ENCODE measurements at places on chromosomes 7 and 10.

DNA sequence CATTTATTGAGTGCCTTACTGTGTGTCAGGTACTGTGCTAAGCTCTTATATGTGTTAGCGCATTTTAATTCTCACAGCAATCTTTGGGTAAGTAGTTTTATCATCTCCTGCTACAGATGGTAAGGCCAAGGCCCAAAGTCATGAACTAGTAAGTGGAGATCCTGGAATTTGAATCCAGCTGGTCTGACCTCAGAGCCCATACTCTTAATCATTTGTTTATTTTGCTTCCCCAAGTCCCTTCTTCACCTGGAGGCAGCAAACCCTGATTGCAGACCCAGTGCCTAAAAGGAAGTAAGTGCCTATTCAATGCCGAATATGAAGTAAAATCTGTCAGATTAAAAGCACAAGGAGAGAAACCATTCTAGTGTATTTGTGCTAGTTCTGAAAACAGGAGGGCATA, 182.9 kb upstream of the TCF7L2 start:
- no peak for DNase-seq

DNA sequence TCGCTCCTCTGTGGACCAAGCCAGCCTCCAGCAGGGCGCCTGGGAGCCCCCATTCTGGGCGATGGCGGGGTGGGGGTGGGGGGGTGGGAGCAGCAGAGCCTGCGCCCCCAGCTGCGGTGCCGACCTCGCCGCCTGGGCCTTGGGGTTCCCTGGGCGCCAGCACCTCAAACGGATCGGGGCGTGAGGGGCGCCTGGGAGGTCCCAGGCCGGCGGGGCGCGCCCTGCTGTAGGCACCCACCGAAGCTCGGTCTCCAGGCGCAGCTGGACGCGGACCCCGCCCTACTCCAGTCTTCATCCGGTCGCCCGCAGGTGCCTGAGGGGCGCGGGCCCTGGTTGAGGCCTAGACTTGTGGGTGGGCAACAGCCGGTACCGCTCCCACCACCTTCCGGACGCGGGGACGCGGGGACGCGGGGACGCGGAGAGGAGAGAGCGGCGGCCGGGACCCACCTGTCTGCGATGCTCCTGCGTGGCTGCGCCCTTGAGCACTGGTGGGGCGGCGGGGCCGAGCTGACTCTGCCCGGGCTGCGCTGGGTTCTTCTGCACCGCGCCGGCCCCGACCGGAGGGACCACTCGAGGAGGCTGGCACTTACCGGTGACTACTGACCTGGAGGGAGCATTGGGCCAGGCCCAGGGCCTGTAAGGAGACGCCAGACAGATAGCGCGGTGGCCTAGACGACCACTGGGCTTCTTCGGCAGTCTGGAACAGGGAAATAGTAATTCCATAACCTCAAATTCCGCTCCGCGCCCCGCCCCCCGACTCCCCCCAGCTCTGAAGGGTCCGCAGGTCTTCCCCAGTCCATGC, 5.5 kb upstream of the KCP start:
- no peak for DNase-seq

DNA sequence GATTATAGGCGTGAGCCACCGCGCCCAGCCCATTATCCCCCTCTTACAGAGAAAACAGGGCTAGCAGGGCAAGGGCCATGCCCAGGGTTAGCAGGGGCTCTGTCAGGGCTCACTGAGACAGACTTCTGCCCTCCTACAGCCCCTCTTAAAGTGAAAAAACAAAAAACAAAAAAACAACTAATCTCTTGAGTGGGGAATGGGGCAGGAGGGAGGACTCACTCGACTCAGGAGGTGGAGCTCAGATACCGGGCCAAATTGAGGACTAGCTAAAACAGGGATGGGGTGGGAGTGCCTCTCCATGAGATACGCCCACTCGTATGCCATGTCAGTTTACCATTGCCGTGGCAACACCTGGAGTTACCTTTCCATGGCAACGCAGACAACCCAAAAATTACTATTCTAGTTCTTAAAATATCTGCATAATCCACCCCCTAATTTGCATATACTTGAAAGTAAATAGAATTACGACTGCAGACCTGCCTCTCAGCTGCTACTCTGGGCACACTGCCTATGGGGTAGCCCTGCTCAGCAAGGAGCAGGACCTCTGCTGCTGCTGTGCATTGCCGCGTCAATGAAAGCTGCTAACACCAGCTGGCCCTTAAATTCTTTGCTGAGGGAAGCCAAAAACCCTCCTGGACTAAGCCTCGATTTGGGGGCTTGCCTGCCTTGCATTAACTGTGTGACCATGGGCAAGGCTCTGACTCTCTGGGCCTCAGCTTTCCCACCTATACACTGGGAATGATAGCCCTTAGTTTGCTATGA, 13.4 kb downstream of the SSC4D start:
- DNase-seq: no peak

- DNase-seq: no peak
These were observed 103.3 kb upstream of the GATA3 start for GRCh38 chr10:7950981-7951847.

GRCh38 chr7:96700516-96700915, 9.1 kb downstream of the SEM1 start:
- DNase-seq: no peak

DNA sequence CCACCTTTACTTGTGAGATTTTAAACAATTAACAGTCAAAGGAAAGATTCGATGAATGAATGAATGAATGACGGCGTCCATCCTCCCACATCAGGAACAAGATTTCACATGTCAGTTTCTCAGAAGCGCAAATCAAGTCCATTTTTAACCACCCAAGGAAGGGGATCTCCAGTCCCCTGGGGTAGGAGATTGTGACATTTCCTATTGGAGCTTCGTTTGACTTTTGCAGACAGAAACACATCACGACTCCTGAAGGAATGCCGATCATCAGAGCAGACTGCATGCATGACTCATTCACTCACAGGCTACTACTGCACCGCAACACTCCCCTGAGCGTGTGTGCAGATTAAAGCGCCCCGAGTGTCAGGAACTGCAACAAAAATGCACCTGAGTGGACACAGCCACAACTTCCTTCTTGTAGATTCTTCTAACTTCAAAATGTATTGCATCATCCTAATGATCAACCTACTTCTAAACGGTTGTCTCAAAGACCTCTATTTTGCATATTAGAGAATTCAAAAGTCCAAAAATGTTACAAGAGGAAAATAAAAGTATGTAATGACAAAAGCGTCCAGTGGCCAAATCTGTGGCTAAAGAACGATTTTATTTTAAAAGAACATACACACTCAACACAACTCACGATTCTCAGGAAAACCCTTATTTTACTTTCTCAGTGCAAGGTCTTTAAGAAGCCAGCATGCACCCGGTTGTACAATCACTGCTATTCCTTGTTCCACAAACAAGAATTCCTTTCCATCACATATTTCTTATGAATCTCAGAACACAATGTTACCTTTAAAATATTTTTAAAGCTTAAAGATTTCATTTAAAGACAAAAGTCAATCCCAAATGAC, 172.6 kb downstream of the FAM107B start:
- DNase-seq: peak; percentile 81

DNA sequence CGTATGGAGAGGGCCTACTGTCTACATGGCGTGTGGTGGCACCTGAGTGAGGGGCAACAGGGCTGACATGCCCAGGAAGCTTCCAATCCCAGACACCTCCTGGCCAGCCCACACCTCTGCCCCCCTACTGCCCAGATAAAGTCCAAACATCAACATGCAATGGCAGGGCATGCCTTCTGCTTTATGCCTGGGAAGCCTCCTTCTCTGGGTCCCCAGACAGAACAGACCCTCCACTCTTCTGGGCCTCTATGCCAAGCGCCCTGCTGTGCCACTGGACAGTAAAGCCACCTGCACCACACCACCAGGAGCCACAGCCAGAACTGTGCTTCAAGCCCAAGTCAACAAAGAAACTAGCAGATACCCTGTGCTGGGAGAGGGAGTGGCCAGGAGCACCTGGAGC, 12.5 kb downstream of the TMEM72 start:
- no peak for DNase-seq

DNA sequence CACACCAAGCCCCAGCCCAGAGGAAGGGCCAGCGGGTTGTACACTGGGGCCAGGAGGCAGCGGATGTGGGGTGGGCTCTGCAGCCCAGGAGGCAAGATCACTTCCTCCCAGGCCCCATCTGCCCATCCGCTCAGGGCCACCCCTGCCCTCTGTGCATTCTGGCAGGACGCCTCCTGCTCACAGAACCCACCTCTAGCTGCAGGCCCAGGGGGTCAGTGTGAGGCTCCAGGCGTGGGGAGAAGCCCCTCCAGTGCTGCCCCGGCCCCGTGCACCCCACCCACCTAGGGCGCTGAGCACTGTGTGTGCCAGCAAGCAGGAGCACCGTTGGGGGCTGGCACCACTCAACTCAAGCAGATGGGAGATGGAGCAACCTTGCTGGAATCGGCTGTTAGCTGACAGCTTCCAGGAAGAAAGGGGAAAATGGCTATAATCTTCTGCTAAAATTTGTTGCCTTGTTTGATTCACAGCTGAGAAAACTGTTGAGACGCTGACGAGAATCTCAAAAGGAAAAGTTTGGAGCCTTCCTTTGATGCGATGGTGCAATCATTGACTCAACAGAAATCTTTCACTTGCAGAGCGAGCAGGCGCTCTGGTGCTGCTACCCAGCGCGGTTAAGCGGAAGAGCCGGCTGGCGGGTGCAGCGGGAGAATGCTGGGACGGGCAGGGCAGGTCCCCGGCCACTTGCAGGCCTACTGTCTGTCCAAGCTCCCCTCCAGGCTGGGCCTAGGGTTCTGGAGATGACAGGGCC, 276.1 kb downstream of the ELFN1 start:
- no peak for DNase-seq

- no peak for DNase-seq
These were observed 7.2 kb downstream of the INSYN2A start for GRCh38 chr10:127189226-127189625.

GRCh38 chr10:114686013-114686412, 27.9 kb upstream of the ABLIM1 start:
- no peak for DNase-seq

DNA sequence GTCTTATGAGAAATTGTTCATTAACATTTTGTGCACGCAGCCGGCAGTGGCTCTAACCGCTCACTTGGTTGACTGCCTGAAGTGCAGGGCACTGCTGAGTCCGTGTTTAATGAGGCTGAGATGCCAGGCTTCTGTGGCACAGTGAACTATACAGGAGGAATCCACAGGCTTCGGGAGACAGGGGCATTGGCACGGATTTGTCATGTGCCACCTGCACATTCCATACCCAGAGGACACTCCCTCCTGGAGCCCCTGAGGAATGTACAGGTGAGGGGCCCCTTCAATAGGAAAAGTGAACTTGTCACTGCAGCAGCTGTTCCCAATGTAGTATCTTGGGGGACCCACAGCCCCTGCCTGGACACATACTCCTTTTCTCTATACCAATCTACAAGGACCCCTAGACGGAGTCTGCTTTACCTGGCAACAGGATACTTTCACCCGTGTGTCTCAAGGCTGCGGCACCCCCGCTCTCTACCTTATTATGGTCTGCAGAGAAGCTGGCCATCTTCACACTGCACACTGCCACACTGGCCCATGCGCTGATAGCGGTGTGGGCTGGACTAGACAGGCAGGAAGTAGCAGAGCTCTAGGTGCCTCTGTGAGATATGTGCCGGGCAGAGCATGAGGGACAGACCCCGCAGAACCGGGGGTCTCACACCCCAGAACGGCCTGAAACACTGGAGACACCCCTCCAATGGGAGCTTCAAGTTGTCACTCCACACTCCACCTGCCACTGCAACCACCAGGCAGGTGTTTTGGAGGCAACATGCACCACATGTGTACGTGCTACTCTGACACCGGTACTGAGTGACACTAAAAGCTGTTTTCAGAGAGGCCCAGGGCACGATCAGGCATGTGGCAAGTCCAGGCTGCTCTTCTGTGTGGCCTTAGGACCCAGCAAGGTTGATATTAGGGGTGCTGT, 71.4 kb upstream of the RHEB start:
- DNase-seq: no peak

- no peak for DNase-seq
These were observed 26.0 kb downstream of the PRSS2 start for GRCh38 chr7:142796501-142797390.

- peak; percentile 1 for DNase-seq
These were observed 66.0 kb upstream of the DUSP5 start for GRCh38 chr10:110431659-110432058.

GRCh38 chr7:73376671-73377412, 48.9 kb downstream of the FKBP6 start:
- no peak for DNase-seq

DNA sequence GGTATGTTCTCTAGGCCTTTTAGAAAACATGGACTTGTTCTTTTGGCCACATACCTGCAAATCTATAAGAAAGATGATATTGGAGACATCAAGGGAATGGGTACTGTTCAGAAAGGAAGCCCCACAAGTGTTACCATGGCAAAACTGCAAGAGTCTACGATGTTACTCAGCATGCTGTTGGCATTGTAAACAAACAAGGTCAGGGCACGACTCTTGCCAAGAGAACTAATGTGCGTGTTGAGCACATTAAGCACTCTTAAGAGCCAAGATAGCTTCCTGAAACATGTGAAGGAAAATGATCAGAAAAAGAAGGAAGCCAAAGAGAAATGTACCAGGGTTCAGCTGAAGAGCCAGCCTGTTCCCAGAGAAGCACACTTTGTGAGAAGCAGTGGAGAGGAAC, 37.1 kb downstream of the SDK1 start:
- no peak for DNase-seq

DNA sequence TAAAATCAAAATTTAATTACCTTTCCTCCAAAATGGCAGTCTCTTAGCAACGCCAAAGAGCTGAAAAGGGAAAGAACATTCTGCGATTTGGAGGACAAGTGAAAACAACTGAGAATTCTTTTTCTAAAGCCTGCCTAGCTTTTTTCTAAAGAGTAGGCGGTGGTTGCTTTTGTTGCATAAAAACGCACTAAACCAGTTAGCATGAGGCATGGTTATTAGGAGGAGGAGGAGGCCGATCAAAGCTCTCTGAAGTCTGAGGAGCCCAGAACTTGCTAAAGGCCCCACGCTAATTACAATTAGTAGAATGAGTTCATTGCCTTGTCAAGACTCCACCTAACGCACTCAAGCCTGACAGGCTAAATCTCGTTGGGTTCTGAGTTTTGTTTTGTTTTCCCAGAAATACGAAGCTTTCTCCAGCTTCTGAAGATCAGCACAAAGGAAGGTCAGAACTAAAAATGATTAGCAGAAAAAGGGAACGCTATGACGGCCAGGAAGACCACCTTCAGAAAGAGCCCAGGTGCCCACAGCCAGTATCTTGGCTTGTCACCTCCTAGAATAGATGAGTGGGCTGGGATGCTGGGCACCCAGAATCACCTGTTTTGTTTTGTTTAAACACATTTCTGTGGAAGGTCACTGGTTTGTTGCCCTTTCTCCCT, 72.0 kb downstream of the FGFR2 start:
- DNase-seq: no peak

DNA sequence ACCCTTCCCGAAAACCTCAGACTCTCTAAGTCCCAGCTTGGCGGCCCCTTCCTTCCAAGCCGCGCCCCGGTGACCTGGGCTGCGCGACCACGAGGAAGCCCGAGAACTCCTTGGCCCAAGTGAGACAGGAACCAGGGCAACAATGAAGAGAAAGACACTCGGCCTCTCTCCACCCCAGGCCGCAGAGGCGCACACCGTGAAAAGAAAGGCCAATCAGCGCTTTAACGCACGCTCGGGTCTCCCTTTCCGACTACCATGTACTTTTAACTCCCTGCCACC, 166.4 kb upstream of the PPP1R3A start:
- no peak for DNase-seq

Data from activated CD4-positive, alpha-beta memory T cell treated with anti-CD3 and anti-CD28 coated beads for 36 hours (primary cell).